ENCODE measurements at places on chromosomes 5 and 9. TPM values are rescaled to one million over a fixed set of nuclear protein-coding genes. Genes with fewer than 3 reads are reported as not detected.

- no peak for DNase-seq
Observed at GRCh38 chr5:4233671-4234070, 638.0 kb downstream of the IRX1 start.

GRCh38 chr9:127556871-127557270 is 55.2 kb upstream of the STXBP1 start:
- DNase-seq = no peak

DNA sequence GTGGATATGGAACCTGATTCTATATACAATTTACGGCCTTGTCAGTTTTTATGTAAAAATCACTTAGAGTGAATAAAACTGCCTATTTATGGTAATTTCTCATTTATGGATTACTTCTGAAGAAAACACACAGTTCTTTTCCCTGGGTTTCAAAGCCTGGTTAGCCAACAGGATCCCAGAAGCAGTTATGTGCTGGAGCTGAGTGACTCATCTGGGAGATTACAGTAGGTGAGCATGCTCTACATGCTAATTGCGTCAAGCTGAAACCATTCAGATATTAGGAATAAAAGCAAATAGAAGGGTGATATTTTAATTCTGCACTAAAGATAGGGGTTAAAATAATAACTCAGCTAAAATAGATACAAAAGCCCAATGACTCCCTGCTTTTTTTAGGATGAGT is 47.8 kb downstream of the PDE4D start:
- no peak for DNase-seq

DNA sequence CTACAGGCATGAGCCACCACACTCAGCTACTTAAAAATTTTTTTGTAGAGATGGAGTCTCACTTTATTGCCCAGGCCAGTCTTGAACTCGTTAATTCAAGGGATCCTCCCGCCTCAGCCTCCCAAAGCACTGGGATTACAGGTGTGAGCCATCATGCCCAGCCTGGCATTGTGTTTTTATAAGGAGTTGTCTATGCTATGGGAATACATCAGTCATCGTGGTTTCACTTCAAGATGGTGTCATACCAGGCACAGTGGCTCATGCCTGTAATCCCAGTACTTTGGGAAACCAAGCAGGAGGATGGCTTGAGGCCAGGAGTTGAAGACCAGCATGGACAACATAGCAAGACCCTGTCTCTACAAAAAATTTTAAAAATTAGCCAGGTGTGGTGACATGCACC is 49.7 kb downstream of the CYSTM1 start:
- no peak for DNase-seq

- DNase-seq = no peak
Observed at GRCh38 chr5:159807586-159807985, 108.7 kb upstream of the ADRA1B start.

The PCAT7 gene
- total RNA-seq = 1.3 TPM

DNA sequence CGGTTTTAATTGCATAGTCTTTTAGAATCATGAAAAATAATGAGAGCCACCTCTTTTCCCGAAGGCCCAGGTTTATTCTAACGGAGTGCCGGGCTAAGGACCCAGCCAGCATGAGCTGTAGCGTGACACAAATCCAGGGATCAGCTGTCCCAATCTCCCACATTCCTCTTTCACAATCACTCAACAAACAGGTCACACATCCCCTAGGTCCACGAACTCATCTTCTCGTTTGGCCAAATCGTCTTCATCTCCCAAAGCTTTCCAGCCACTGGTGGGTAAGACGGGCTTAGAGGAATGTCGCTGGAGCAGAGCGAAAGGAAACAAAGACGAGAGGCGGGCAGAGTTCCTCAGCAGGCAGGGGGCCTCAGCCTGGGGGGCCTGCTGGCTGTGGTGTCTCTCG is 55.5 kb upstream of the GOLPH3 start:
- DNase-seq = no peak

DNA sequence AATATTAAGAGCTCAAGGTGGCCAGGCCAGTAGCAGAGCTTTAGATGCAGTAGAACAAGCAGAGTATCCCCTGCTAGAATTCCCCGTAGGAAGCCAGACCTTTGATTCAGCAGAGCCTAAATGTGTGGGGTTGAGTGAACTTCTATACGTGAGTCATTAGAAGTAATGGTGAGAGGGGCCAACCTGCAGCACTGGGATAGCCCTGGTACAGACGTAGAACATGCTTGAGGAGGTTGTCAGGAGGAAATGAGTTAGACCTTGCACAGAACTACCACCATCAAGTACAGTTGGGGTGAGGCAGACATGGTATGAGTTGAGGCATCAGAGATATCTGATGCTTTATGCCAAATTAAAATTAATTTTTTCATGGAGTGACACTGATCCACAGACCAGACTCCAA is 42.0 kb downstream of the PDCD1LG2 start:
- DNase-seq = no peak

DNA sequence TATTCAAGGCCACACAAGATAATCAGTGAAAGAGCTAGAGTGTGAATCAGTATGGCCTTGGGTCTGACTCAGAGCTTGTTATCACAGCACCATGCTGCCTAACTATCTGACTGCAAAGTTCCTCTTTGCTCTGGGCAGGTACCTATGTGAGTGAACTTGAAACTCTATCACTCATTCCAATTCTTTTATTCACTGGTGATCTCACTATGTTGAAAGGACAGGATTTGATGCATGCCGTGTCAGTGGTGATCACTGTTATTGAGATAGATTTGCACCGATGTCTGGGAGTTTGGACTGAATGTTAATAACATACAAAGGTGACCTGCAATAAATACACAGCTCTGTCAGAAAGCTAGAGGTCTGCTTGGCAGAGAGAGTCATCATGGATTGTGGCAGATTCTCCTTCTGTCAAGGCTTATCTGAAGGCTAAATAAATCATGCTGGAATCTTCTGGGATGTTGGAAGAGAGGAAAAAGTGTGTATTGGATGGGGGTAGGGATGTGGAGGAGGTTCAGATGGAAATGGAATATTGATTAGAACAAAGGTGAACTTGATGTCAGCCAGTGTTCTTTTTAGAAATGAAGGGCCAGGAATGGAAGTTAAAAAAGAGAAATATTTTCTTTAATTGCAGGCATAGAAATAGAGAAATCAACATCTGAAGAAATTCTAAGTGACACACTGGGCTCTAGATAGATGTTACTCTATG is 91.8 kb upstream of the TNC start:
- DNase-seq = no peak

The GMCL2 gene
- not detected for total RNA-seq

GRCh38 chr9:36123515-36123914 is 13.0 kb upstream of the GLIPR2 start:
- no peak for DNase-seq

- DNase-seq = no peak
Observed at GRCh38 chr9:136617746-136618579, 44.8 kb upstream of the EGFL7 start.

DNA sequence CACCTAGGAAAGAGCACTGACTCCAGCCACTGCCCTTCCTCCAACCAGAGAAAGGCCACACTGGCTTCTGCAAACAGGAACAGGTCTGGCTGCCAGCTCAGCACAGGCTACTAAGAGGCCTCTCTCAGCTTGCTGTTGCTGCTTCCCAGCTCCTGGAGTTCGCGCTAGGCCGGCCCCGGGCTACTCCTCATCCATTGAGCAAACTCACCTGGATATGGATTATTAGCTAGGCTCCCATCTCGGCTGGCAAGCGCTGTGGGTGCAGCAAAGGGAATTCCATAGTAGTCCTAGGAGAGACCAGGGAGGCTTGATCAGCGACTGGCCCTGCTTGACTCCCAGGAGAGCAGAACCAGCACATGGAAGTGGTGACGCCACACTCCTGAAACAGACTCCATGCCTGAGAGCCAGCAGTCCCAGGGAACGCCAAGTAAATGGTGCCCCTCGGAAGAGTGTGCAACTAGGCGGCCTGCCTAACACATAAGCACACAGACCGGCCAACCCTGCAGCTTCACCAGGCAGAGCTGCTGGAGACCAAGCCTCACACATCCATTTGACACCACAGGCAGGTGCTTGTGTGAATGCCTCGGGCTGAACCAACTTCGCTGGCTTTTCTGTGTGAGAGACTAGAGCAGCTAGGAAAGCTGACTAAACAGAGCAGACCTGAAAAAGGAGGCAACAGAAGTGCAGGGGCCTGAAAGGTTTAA is 107.2 kb downstream of the UBE2R2 start:
- DNase-seq = no peak

DNA sequence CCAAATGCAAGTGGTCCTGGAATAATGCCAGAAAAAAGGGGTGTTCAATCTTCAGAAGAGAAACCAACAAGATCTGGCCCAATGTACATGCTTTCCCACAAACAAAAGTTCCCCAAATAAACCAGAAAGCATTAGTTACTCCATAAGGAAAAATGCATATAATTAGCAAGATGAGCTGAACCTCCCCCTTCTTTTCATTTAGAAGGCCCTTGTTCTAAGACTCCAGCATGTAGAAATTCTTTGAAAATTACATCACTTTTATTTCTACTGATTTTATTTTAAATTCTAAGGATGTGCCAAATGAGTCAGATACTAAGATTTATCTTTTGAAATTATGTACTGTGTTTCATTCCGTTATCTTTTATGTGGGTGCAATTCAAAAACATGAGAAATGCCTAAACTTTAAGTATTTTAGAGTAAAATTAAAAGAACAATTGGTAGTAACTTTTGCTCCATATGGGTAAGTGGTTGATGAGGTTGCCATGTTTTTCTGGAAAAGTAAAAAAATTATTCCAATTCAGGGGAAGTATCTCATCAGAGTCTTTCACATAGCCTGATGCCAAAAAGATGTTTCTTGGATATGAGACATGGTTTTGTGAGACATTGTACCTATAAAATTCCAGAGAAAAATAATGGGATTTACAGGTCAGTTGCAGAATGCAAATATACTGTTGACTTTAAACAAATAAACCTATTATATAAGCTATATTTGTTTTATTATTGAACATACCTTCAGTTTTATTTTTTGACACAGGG is 106.5 kb upstream of the CCDC112 start:
- no peak for DNase-seq

The EDIL3 gene
- 74.6 TPM for total RNA-seq

DNA sequence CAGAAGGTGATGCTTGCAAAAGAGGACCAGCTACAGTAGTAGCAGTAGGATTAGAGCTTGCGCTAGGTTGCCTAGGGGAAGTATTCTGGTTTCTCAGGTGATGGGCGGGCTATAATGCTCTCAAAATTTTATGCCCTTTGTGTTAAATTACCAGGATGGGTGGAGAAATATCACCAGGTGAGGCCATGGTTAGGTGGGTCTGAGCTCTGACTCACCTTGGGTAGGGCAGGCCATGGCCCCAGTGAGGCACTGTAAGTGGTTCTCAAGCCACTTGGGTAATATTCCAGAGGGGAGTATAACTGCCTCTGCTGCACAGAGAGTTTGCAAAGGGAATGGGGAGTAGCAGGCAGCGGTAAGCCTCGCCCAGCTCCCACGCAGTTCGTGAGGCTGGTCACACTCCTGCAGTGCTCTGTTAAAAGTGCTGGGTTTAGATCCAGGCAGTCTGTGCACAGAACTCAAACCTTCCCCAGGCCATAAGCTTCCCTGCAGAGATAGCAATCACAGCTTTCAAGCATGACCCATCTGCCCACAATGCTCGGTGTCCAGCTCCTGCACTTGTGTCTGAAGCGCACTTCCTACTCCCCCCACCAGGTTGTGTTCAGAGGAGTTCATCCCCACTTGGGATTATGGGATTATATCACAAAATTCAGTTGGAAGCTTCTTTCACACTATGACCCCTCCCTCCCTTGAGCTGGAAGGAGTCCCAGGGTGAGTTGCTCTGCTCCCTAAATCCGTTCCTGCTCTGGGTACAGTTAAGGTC is 575.0 kb downstream of the CHSY3 start:
- DNase-seq = no peak
